Sigmoid colon (tissue), 7 donors: ENCODE measurements at places on chromosomes 4 and X. TPM values are rescaled to one million over a fixed set of nuclear protein-coding genes. Genes with fewer than 3 reads are reported as not detected.

- no peak overlapping the region for H3K27ac ChIP-seq
- no peaks in the 10 kb centered on the region for H3K4me1 ChIP-seq
- H3K27me3 ChIP-seq = no peaks in the 10 kb centered on the region
Measured at GRCh38 chr4:89952458-89952857, 57.8 kb downstream of the MMRN1 start.

DNA sequence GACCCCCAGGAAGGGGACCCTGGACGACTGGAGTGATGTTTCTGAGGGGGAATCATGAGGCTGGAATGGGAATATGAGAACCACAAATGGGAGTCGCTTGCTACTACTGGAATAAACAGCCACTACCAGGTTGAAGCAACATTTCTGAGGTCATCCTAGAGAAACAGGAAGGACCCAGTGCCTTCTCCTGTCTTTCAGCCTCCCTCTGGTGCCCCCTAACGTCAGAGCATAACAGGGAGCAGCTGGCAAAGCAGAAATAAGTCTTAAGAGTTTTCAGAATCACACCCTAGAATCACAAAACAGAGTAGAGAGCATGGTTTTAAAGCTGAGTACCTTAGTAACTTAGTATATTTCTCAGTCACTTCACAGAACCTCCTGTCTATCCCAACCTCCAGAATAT, 347.8 kb upstream of the PITX2 start:
- no peak overlapping the region for H3K4me3 ChIP-seq
- no peak for DNase-seq
- H3K36me3 ChIP-seq = no peaks in the 10 kb centered on the region
- H3K4me1 ChIP-seq = no peaks in the 10 kb centered on the region
- no peak overlapping the region for H3K27ac ChIP-seq

DNA sequence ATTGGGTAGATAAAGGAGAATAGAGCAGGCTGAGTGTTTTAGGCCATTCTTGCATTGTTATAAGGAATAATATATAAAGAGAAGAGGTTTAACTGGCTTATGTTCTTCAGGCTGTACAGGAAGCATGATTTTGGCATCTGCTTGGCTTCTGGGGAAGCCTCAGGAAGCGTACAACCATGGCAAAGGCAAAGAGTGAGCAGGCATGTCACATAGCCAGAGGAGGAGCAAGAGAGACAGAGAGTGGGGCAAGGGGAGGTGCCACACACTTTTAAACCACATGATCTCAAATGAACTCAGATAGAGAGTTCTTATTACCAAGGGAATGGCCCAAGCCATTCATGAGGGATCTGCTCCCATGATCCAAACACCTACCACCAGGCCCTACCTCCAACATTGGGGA, 4.4 kb upstream of the METTL14 start:
- no peak overlapping the region for H3K4me3 ChIP-seq
- H3K4me1 ChIP-seq = no peaks in the 10 kb centered on the region
- H3K27ac ChIP-seq = no peak overlapping the region
- no peak for DNase-seq
- no peaks in the 10 kb centered on the region for H3K27me3 ChIP-seq
- H3K36me3 ChIP-seq = no peaks in the 10 kb centered on the region

DNA sequence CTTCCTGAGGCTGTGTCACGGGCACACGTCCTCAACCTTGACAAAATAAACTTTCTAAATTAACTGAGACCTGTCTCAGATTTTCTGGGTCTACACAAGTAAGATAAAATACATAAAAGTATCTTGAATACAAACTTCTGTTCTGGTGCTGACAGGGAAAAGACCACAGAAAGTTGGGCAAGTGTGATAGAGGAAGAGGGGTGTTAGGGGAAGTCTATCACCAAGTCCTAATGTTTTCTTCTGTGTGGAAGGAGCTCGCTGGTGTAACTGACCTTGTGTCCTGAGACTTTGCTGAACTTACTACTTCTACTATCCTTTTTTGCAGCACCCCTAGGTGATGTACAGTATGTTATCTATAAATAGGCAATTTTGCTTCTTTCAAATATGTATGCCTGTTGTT, 97.0 kb upstream of the STIM2 start:
- no peak overlapping the region for H3K4me3 ChIP-seq
- no peaks in the 10 kb centered on the region for H3K4me1 ChIP-seq
- no peak for DNase-seq
- H3K27me3 ChIP-seq = no peaks in the 10 kb centered on the region
- no peaks in the 10 kb centered on the region for H3K36me3 ChIP-seq
- no peak overlapping the region for H3K27ac ChIP-seq

DNA sequence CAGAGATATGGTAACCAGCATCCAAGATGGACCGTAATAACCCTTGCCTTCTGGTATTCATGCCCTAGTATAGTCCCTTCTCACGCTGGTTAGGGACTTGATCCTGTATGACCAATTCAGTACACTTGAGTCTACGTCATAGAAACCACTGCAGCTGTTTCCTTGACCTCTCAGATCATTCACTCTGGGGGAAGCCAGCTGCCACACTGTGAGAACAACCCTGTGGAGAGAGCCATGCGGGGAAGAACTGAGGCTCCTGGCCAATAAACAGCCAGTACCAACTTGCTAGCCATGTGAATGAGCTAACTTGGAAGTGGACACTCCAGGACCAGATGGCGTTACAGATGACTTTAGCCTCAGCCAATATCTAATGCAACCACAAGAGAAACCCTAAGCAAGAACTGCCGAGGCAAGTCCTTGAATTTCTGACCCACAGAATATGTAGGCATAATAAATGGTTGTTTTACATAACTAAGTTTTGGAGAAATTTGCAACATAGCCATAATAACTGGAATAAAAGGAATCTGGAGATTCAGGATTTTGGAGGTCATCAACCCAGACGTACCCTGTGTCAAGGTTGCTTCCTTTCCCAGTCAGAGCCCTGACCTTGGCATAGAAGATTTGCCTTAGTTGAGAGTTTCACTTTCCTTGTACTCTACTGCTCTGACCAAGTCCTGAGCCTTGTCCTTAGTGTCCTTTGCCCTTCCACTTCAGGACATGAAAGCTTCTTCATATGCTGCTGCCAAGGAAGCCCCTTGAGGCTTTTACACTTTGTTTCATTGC, 87.3 kb upstream of the ZNF81 start:
- no peaks in the 10 kb centered on the region for H3K4me1 ChIP-seq
- no peak overlapping the region for H3K27ac ChIP-seq
- no peak overlapping the region for H3K4me3 ChIP-seq
- H3K36me3 ChIP-seq = no peaks in the 10 kb centered on the region

DNA sequence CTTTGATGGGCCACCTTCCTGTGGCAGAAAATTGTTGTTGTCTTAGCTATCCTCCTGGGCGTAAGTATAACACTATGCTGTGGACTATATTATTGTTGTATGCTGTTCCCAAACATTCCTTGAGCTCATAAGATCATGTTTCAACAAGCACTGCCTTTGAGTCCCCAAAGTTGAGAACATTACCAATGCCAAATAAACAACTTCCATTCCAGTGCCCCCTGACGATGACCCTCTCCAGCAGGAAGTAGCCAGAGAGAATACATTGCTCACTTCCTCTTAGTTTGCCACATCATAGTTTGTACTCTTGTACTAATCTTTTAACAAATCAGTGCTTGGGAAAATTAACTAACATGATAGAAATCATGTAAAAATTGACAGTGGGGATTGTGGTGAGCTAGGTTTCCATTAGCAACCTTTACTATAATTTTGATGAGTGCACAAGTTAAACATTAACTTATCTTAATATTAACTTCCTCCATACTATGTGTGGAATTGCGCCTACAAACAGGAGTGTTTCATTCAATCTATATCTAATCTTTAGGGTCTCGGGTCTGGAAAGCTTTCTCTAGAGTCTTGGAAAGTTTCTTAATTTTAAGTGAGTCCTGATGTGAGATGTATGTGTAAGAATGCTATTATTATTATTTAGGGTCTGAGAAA, 20.3 kb upstream of the DHX15 start:
- H3K27ac ChIP-seq = no peak overlapping the region
- H3K4me1 ChIP-seq = no peaks in the 10 kb centered on the region
- H3K36me3 ChIP-seq = no peaks in the 10 kb centered on the region
- H3K27me3 ChIP-seq = no peaks in the 10 kb centered on the region

DNA sequence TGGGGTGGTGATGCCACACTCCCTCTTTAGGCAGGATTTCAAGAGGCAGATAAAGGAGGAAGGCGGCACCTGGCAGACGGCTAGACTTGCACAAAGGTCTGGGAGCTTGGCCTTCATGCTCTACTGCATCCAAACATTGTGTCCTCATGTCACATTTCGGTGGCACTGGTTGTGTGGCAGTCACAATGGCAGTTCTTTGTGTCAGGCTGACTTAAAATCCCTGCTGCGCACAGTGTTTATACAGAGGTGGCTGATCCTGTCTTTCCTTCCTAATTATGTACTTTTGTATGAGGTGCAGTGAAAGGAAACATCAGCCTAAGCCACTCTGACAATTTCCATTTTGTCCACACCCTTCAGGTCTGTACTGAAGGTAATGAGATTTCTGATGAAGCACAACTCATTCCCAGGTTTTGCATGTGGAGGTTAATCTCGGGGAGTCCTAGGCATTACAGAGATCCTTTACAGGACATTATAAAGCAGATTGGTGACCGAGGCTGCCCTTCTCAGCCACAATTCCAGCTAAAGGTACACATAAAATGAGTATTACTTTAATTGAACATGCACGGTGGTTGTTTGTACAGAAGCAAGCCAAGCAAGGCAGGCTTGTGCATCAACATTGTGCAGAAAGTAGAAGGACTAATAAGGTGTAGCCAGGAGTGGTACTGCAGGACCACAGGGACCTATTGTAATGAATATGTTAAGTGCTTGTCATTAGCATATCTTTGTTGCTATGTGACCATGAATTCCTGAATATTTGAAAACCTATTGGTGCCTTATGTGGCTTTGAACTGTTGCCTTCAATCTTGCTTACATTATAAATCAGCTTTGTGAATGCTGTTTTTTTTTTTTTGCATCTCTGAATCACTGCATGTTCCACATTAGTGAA, 147.6 kb downstream of the STK32B start:
- no peaks in the 10 kb centered on the region for H3K4me1 ChIP-seq
- H3K4me3 ChIP-seq = no peak overlapping the region
- no peak overlapping the region for H3K27ac ChIP-seq
- DNase-seq = no peak
- no peaks in the 10 kb centered on the region for H3K27me3 ChIP-seq

DNA sequence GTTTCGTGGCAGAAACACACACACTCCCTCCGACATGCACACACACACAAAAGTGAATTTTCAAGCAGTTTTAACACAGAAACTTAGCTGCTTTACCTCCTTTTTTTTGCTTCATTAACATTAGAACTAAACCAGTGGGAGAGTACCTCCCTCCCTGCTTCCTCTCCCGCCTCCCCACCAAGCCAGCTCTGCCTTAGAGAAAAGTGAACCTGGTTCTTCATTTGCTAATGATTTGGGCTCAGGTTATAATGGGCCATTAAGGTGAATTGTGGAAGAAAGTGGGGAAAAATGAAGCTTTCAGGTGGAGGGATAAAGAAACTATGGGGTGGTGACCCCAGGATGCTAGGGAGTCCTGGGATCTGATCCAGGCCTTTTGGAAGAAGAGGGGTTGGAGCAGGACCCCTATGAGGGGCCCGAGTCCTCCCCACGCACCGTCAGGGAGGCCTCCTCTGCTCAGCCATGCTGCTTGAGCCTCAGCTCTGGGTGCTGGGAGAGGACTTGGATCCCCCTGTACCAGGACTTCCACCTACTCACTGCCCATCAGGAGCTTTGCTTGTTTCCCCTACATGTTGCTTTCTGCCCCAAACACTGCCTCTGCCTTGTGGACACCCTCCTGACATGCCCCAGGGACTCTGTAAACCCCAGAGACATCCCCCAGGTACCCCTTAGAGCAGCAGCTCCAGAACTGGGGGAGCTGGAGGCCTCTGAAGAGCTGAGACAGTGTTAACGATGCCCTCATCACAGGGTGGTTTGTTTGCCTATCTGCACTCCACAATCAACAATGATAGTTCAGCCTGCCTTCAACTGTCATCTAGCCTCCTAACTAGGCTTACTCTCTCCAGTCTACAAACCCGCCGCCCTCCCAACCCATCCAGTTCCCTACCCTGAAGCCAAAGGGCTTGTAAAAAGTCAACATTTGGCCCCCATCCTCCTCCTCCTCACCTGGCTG, 6.5 kb upstream of the JADE1 start:
- H3K36me3 ChIP-seq = no peaks in the 10 kb centered on the region
- H3K4me3 ChIP-seq = no peak overlapping the region
- DNase-seq = no peak
- no peaks in the 10 kb centered on the region for H3K4me1 ChIP-seq
- no peaks in the 10 kb centered on the region for H3K27me3 ChIP-seq

DNA sequence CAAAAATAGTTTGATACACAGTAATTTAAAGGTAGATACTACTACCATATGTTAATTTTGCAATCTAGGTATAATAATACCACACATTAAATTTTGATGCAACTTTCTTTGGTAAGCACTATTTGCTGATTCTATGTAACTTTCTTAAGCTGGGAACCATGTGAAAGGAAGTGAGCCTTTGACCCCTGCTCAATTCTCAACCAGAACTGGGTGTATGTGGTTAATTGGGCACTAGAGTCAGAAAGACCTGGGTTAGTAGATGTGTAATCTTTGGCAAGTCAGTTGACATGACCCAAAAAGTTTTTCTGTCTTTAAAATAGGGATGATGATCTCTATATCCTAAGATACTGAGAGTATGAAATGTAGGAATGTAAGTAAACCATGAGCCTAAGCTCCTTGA, 22.4 kb downstream of the TLR2 start:
- no peaks in the 10 kb centered on the region for H3K36me3 ChIP-seq
- H3K4me3 ChIP-seq = no peak overlapping the region
- no peaks in the 10 kb centered on the region for H3K4me1 ChIP-seq
- H3K27ac ChIP-seq = no peak overlapping the region
- no peaks in the 10 kb centered on the region for H3K27me3 ChIP-seq
- no peak for DNase-seq

DNA sequence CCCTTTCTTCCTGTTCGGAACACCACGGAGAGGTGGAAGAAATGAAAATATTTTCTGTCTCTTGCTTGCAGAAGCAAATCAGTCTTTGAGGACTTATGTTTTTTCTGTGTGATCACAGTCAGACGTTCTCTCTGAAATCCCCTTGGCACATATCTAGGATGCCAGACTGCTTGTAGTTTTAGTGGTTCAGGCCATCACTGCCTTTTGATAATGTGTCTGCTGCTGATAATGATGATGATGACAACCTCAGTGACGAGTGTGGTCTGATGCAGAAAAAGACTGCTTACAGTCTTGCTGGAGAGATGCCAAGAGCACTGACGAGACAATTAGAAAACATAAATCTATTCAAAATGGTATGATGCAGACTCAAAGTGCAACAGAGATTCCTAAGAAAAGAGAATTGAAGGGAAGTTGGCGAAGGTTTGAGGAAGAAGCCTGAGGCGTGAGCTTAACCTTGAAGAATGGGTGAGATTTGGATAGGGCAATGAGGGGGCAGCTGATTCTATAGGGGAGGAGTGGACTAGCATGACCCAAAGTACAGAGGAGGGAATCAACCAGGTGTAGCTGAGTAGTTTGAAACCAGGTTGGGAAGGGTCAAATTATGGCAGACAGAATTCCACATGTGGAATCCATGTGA, 7.9 kb downstream of the RAB33A start:
- no peaks in the 10 kb centered on the region for H3K4me1 ChIP-seq
- H3K4me3 ChIP-seq = no peak overlapping the region
- H3K27me3 ChIP-seq = no peaks in the 10 kb centered on the region

GRCh38 chr4:54898656-54899340, 226.6 kb downstream of the KDR start:
- no peak for DNase-seq
- H3K4me1 ChIP-seq = no peaks in the 10 kb centered on the region
- H3K27ac ChIP-seq = no peak overlapping the region
- no peaks in the 10 kb centered on the region for H3K27me3 ChIP-seq
- no peak overlapping the region for H3K4me3 ChIP-seq

The AKAP17A gene
- polyA plus RNA-seq = 8.4 TPM

The NXF2B gene
- not detected for polyA plus RNA-seq

The RIPPLY1 gene
- polyA plus RNA-seq = not detected

The SPATA18 gene
- polyA plus RNA-seq = 4.4 TPM

The FRAS1 gene
- 0.58 TPM for polyA plus RNA-seq

The POLN gene
- not detected for polyA plus RNA-seq

The ARAP2 gene
- 5.1 TPM for polyA plus RNA-seq

The PPEF1 gene
- 0.26 TPM for polyA plus RNA-seq

The NHSL2 gene
- under 0.01 TPM for polyA plus RNA-seq
